ENCODE measurements at places on chromosomes 7 and 10.

- DNase-seq: no peak
These were observed 85.1 kb downstream of the FAM204A start for GRCh38 chr10:118256825-118257570.

GRCh38 chr7:5294169-5294987, 11.6 kb downstream of the SLC29A4 start:
- no peak for DNase-seq

DNA sequence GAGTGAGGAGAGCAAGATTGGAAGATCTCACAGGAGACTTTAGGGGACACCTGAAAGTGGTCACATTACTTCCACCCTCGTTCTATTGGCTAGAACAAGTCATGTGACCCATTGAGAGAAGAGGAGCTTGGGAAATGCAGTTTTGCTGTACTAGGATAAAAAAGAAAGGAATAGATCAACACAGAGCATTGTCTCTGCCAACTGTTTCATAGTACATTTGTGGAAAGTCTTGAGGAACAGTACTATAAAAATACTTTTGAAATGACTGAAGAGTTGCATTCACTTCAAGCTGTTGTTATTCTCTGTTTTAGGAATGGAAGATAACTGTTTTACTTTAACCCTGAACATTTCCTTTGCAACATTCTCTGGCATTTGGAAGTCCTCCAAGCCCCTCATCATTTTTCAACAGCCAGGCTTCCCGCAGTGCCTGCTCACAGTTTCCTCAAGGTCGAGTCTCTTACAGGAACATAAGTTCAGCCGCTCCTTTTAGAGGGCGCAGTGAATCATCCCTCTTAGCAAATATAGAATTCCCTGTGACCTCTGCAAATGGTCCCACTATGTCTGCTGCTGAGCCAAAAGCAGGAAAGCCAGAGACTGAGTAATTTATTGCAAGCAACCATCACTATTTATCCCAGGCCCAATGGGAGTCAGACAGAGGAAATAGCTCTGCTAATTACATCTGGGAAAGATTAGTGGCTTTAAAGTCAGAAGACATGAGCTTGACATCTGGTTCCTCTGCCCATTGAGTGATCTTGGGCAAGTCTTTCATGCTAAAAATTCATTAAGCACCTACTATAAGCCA, 40.7 kb downstream of the MRPL32 start:
- DNase-seq: peak; percentile 2

DNA sequence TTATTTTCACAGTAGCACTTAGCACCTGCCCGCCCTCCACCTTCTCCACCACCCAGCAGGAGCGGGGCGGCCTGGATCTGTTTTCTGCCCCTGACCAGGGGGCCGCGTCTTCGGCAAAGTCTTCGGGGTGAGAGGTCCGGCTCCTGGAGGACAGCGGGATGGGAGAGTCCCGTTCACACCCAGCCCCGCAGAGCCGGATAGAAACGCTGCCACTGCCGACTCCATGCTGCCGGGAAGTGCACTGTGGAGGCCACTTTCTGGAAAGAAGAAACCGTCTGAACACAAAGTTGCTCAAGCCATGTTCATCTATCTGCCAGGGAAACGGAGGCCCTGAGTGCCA, 14.5 kb upstream of the ZNF273 start:
- DNase-seq: no peak

GRCh38 chr7:51774178-51774577, 457.6 kb upstream of the COBL start:
- no peak for DNase-seq
